ENCODE measurements at places on chromosomes 7 and 10. TPM values are rescaled to one million over a fixed set of nuclear protein-coding genes. Genes with fewer than 3 reads are reported as not detected.

Gene HTR5A
- total RNA-seq = not detected

Gene CHST3
- total RNA-seq = not detected

Gene XRCC2
- total RNA-seq = 15.3 TPM

Gene NKX1-2
- not detected for total RNA-seq

Gene EXOSC1
- 48.2 TPM for total RNA-seq

Gene HOGA1
- not detected for total RNA-seq

GRCh38 chr7:317643-318405 lies 27.9 kb downstream of the FOXL3 start:
- no peaks in the 10 kb centered on the region for H3K4me1 ChIP-seq
- no peaks in the 10 kb centered on the region for H3K36me3 ChIP-seq
- no peak overlapping the region for H3K4me3 ChIP-seq

- H3K27ac ChIP-seq = peak overlapping the region; percentile 77
- H3K4me3 ChIP-seq = peak overlapping the region; percentile 51
- H3K4me1 ChIP-seq = peaks cover 32% of the 10 kb centered on the region
- H3K36me3 ChIP-seq = peaks cover 10% of the 10 kb centered on the region
Measured at GRCh38 chr7:106657085-106657991, 3.6 kb downstream of the CCDC71L start.

- no peaks in the 10 kb centered on the region for H3K27me3 ChIP-seq
- H3K36me3 ChIP-seq = peaks cover 57% of the 10 kb centered on the region
- no peak for DNase-seq
- H3K4me1 ChIP-seq = peaks cover 3% of the 10 kb centered on the region
Measured at GRCh38 chr7:66142334-66142733, 27.7 kb downstream of the CRCP start.

GRCh38 chr7:136923111-136923667 lies 54.7 kb downstream of the CHRM2 start:
- no peak overlapping the region for H3K27ac ChIP-seq
- H3K27me3 ChIP-seq = no peaks in the 10 kb centered on the region
- no peaks in the 10 kb centered on the region for H3K4me1 ChIP-seq
- H3K4me3 ChIP-seq = no peak overlapping the region
- no peaks in the 10 kb centered on the region for H3K36me3 ChIP-seq

- peaks cover 5% of the 10 kb centered on the region for H3K27me3 ChIP-seq
- no peaks in the 10 kb centered on the region for H3K36me3 ChIP-seq
- H3K27ac ChIP-seq = no peak overlapping the region
- no peaks in the 10 kb centered on the region for H3K4me1 ChIP-seq
- DNase-seq = no peak
- no peak overlapping the region for H3K4me3 ChIP-seq
Measured at GRCh38 chr7:40520986-40521738, 386.4 kb downstream of the SUGCT start.

DNA sequence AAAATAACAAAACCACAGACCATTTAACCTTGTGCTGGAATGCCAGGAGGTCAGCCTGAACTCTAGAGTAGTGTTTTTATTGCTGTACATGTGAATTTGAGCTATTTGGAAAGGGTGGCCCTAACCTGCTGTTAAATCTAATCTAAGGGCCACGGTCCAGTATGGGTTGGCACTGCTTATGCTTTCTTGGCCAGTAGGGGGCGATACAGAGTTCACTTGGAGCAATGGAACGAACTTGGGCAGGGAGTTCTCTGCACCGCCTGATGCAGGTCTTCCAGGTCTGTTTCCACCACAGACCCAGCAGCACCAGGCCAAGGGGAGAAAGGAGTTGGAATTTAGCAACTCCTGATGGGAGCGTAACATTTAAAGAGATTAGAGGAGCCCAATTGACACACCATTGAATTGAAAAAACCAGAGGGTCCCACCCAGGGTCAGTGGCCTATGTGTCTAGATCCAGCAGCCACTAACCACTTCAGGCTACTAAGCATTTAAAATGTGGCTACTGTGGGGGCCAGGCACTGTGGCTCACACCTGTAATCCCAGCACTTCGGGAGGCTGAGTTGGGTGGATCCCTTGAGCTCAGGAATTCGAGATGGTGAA lies 75.7 kb upstream of the EFCAB10 start:
- H3K27me3 ChIP-seq = no peaks in the 10 kb centered on the region
- H3K4me3 ChIP-seq = no peak overlapping the region
- DNase-seq = peak; percentile 75
- H3K4me1 ChIP-seq = no peaks in the 10 kb centered on the region

DNA sequence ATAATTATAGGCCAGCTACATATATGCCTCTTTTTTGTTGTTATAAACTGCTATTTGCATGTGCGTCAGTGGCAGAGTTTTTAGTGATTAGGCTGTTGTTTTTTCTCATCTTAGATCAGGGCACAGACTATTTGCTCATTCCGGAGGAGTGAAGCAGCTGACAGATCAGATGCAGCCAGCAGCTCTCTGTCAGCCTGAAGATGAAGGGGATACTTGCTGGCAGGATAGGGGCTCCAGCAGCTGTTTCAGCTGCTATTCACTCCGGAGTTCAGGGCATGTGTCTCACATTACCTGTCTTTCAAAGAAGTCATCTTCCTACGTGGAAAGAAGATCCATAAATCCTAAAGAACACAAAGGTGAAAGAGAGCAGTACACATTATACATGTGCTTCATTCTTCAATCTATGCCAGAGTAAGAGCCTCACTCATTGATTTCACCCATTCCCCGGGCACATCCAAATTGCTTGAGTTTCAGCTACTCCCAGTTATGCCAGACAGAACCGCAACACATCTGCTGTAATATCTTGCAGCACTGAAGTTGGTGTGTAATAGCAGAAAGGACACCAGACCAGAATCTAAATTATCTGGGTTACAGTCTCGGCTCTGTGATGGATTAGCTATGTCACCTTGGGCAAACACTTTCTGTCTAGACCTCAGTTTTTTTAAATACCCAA lies 182.8 kb upstream of the CHRM2 start:
- no peaks in the 10 kb centered on the region for H3K27me3 ChIP-seq
- no peak overlapping the region for H3K27ac ChIP-seq
- H3K36me3 ChIP-seq = no peaks in the 10 kb centered on the region
- no peaks in the 10 kb centered on the region for H3K4me1 ChIP-seq
- no peak overlapping the region for H3K4me3 ChIP-seq

DNA sequence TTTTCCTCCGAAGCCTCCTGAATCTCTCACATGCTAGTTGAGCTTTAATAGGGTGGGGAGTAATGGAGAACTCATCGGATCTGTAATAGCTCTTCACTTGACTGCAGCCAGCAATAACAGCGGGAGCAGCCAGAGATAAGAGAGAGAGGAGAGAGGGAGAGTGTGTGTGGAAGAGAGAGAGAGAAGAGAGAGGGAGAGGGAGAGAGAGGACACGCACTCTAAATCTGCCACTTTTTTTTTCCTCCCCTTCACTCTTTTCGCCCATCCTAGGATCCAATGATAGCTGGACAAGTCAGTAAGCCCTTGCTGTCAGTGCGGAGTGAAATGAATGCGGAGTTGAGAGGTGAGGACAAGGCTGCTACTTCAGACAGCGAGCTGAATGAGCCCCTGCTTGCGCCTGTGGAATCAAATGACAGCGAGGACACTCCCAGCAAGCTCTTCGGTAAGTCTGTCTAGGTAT lies 107.9 kb downstream of the POU6F2 start:
- DNase-seq = no peak
- H3K27me3 ChIP-seq = peaks cover 10% of the 10 kb centered on the region
- H3K36me3 ChIP-seq = no peaks in the 10 kb centered on the region
- H3K4me3 ChIP-seq = no peak overlapping the region
- H3K27ac ChIP-seq = no peak overlapping the region
- H3K4me1 ChIP-seq = no peaks in the 10 kb centered on the region

GRCh38 chr7:28083998-28084985 lies 96.3 kb downstream of the JAZF1 start:
- H3K4me3 ChIP-seq = no peak overlapping the region
- H3K27ac ChIP-seq = no peak overlapping the region
- no peak for DNase-seq
- peaks cover 2% of the 10 kb centered on the region for H3K27me3 ChIP-seq
- H3K36me3 ChIP-seq = no peaks in the 10 kb centered on the region

- no peak overlapping the region for H3K4me3 ChIP-seq
- H3K27ac ChIP-seq = no peak overlapping the region
- no peaks in the 10 kb centered on the region for H3K27me3 ChIP-seq
- peaks cover 3% of the 10 kb centered on the region for H3K36me3 ChIP-seq
- peak; percentile 25 for DNase-seq
- no peaks in the 10 kb centered on the region for H3K4me1 ChIP-seq
Measured at GRCh38 chr7:105487579-105488571, 34.2 kb downstream of the PUS7 start.

GRCh38 chr10:131146790-131147189 lies 164.7 kb downstream of the TCERG1L start:
- no peaks in the 10 kb centered on the region for H3K4me1 ChIP-seq
- no peaks in the 10 kb centered on the region for H3K27me3 ChIP-seq
- H3K36me3 ChIP-seq = no peaks in the 10 kb centered on the region
- no peak for DNase-seq
- no peak overlapping the region for H3K4me3 ChIP-seq

DNA sequence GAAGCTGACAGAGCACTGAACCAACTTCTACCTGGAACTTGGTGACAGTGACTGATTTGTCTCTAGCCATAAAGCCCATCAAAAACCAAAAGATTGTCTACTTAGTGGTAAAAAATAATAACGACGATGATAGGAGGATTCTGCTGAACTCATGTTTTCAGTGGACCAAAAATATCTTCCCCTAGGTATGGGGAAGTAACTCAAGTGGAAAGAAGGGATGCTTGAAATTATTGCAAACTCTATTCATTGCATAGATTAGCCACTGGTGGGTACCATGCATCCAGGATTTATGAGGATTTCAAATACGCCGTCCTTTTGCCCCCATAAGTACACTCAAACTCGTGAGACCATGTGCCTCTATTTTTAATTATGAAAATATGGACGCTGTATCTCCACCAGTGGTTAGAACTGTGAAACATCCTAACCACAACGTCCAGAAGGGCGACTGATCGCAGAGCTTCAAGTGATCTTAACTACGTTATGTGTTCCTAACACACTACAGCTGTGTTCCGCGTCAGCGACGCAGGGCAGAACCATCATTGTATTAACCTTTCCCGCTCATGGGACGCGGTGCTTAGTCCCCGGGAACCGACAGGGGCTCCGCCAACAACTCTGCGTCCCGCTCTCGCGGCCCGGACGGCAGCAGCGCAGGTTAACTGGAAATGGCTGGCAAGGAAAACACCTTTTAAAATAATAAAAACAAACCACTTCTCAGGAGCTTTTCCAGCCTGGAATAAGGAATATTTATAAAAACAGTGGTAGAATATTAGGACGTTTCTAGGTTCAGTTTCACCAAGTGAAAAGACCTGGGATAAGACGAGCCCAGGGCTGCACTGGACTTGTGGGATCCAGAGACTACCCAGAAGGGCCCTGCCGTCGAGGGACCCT lies 776 bp downstream of the PEX1 start:
- H3K4me1 ChIP-seq = peaks cover 29% of the 10 kb centered on the region
- DNase-seq = peak; percentile 68
- H3K27ac ChIP-seq = peak overlapping the region; percentile 92
- H3K4me3 ChIP-seq = peak overlapping the region; percentile 93
- peaks cover 18% of the 10 kb centered on the region for H3K36me3 ChIP-seq
- H3K27me3 ChIP-seq = no peaks in the 10 kb centered on the region

DNA sequence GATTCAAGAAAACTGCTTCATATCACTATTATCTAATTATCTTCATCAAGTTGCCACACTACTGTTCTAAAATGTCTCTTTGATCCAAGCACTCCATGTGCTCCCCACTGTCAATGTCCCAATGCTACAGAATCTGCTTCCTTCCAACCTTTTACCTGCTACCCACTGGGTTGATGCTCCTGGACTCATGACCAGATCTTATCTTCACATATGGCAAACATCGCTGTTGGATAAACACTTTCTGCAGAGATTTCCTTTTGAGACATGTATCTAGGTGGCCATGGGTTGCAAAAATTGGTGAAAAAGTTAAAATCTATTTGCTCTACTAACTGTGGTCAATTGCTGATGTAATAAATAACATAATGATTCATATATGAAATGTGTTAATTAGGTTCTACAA lies 24.5 kb upstream of the SEMA3C start:
- DNase-seq = no peak
- no peak overlapping the region for H3K27ac ChIP-seq
- no peaks in the 10 kb centered on the region for H3K27me3 ChIP-seq

DNA sequence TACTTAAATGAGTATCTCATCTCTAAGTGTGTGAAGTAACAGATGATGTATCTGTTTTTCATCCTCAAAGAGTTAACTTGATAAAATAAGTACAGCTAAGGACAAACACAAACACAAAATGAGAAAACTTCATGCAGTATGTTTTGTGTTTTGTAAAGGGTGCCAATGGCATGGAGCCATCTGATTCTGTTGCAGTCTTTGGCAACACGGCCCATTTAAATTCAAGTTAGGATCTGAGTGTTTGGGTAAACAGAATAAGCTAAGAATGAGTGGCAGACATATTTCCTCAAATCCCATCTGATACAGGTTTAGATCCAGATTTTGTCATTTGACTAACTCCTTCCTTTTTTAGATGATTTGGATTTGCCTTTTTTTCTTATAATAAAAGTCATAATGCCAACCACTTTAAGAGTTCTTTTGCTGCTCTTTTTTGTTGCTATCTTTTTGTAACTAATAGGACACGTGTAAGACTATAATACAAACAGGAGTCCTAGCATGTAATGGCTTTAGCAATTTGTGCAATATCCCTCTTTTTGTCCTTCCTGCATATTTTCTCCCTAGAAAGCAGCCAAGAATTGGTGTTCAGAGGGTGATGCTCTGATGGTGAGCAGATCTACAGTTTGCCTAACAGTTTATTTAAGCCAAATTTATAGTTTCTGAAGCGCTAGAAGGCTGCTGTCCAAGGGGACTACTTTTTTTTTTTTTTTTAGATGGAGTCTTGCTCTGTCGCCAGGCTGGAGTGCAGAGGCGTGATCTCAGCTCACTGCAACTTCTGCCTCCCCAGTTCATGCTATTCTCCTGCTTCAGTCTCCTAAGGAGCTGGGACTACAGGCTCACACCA lies 18.9 kb upstream of the ACTA2 start:
- H3K4me3 ChIP-seq = no peak overlapping the region
- no peak overlapping the region for H3K27ac ChIP-seq

DNA sequence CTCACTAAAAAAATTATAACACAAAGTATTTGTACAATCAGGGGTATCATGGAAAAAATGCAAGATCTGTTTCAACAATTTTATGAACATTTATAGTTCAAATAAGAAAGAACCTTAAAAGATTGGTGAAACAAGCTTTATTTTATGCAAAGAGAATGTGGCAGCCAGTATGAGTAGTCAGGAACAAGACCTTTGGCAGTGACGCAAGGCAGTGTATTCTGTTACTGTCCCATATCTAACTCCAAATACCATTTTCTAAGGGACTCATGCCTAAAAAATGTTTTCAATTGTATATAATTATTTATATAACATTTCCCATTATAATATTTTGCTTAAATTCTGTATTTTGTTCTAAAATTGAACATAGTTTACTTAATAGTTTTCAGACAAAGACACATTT lies 19.1 kb upstream of the FAM53B start:
- no peak overlapping the region for H3K27ac ChIP-seq
- H3K36me3 ChIP-seq = peaks cover 38% of the 10 kb centered on the region
- peaks cover 3% of the 10 kb centered on the region for H3K4me1 ChIP-seq
- H3K27me3 ChIP-seq = no peaks in the 10 kb centered on the region
- DNase-seq = no peak
